ENCODE measurements at places on chromosomes 5 and 9. TPM values are rescaled to one million over a fixed set of nuclear protein-coding genes. Genes with fewer than 3 reads are reported as not detected.
A peak's percentile ranks its signal among the peaks of the same experiment; 100 is the strongest.

DNA sequence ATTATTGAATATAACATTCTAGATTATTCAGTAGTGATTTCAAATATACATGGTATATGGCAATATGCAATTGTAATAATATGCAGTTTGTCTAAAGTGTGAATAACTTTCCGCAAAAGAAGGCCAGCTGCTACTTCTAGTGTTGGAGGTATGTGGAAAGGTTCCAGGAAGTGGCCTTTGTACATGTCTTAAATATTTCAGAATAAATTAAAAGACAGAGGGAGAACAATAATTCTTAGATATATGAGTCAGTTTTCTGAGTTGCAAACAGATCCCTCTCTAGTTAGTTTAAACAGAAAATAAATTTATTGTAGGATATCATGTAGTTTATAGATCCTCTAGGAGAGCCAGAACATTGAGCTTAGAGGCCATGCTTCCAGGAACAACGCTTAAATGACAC, 210.8 kb upstream of the ELL2 start:
- no peak for DNase-seq

The CMYA5 gene
- total RNA-seq: 1.1 TPM

DNA sequence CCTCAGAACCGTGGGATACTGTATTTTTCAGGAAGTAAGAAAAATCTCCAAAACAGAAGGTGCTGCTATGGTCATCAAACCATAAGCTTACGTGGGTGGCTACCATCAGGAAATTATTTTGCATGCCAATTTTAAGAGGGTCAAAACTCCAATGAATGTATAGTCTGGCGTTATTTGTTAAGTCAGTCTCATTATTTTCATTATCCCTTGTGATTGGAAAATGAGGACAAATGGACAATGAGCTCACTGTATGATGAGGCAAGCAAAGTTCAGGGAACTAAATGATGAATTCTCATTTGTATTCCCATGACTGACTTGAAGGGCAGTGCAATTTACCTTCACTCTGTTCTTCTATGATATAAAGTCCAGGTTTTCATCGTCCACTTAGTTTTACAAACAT, 17.6 kb downstream of the PUM3 start:
- no peak for DNase-seq

The CRHBP gene
- total RNA-seq: not detected

GRCh38 chr5:65326922-65327321, 154.8 kb downstream of the ADAMTS6 start:
- no peak for DNase-seq

The STPG3 gene
- 0.21 TPM for total RNA-seq

The TRAF1 gene
- total RNA-seq: 2.9 TPM

The ZBTB26 gene
- total RNA-seq: 6.3 TPM

DNA sequence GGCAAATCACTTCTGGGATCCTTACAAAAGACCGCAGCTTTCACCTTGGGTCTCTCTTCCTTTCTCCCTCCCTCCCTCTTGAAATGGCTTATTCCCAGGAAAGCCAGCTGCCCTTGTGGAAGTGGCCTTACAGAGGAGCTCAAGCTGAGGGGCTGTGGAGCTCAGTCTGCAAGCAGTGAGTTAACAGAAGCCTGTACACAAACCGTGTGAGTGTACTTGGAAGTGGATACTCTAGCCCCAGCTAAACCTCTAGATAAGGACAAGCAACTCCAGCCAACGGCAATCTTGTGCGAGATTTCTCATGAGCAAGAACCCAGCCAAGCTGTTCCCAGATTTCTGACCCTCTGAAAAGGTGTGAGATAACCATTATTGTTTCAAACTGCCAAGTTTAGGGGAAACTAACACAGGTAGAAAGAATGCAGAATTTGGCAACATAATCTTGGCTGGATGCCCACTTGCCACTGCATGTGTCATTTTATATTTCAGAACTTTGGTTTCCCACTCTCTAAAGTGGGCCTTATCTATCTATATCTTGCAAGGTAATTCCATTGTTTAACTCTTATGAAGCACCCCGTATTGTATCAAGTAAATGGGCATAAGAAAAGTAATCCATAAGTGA, 85.6 kb downstream of the CDH18 start:
- peak; percentile 18 for DNase-seq

The NR3C1 gene
- total RNA-seq: 8.7 TPM

The RGS7BP gene
- 1.7 TPM for total RNA-seq

Data from WTC11 (cell line).